ENCODE measurements at places on chromosomes 13 and 19. TPM values are rescaled to one million over a fixed set of nuclear protein-coding genes. Genes with fewer than 3 reads are reported as not detected.

DNA sequence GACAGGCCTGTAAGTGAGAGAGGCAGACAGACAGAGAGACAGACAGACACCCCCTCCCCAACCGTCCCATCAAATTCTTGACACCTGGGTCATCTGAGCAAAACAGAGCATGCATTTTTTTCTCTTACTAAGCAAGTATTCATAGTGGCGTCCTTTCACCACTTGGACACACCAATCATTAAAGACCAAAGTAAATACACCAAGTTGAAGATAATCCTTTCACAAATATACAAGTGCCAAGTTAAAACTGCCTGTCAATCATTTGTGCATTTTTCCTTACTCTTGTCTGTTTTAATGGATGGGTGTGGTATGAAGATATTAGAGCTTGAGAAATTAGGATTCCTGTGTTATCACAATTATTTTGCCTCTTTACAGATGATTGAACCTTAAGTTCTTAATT, 337.3 kb downstream of the ATP8A2 start:
- H3K27ac ChIP-seq = no peak overlapping the region
- H3K27me3 ChIP-seq = no peaks in the 10 kb centered on the region
- no peak overlapping the region for H3K4me3 ChIP-seq
- no peaks in the 10 kb centered on the region for H3K4me1 ChIP-seq

DNA sequence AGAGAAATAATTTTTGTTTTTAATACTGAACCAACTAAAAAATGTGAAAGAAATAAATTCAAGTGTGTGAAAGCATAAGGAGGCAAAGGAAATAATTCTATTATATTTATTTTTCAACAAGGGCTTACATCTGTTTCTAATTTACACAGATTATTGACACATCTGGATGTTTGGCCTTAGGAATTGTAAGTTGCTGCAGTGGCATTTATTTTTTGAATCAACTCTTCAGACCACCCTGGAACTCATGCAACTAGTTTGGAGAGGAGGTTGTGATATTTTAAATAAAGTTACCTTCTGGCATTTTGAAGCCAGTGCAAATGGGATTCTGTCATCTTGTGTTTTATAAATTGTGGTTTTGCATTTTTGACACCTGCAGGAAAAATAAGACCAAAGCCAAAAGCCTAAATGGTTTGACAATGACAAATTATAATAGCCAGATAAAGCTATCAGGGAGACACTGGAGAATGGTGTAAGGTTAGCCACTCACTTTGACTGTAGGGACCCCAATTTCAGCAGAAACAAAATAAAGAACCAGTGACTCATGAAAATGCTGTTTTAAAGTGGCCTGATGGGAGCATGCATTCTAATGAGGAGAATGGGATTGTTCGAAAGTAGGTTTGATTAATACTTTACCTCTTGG, 192.9 kb downstream of the KLF5 start:
- H3K36me3 ChIP-seq = no peaks in the 10 kb centered on the region
- no peaks in the 10 kb centered on the region for H3K27me3 ChIP-seq
- no peak overlapping the region for H3K4me3 ChIP-seq
- H3K27ac ChIP-seq = no peak overlapping the region
- no peak for DNase-seq
- peaks cover 13% of the 10 kb centered on the region for H3K4me1 ChIP-seq

The KRTDAP gene
- 1.1 TPM for total RNA-seq

DNA sequence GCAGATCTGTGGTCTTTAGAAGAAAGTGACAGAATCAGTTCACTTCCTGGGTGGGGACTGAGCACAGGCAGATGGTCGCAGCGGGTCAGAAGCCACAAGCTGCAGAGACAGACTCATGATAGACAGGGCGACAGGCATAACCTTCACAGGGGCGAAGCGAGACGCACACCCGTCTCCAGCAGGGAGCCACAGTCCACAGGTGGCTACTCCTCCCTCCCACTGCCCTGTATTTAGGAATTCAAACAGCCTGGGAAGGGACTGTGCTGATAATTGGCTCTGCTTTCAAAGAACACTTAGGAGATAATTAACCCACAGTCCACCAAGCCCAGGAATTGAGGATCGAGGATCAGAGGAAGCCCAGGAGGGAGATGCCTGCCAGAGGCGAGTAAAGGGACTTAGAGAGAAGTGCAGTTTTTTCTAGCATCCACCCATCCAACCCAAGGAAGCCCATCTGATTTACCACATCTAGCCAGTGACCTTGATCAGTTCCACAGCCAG, 23.2 kb downstream of the RFX2 start:
- no peaks in the 10 kb centered on the region for H3K36me3 ChIP-seq
- no peak overlapping the region for H3K4me3 ChIP-seq
- H3K27ac ChIP-seq = peak overlapping the region; percentile 77
- H3K4me1 ChIP-seq = no peaks in the 10 kb centered on the region

DNA sequence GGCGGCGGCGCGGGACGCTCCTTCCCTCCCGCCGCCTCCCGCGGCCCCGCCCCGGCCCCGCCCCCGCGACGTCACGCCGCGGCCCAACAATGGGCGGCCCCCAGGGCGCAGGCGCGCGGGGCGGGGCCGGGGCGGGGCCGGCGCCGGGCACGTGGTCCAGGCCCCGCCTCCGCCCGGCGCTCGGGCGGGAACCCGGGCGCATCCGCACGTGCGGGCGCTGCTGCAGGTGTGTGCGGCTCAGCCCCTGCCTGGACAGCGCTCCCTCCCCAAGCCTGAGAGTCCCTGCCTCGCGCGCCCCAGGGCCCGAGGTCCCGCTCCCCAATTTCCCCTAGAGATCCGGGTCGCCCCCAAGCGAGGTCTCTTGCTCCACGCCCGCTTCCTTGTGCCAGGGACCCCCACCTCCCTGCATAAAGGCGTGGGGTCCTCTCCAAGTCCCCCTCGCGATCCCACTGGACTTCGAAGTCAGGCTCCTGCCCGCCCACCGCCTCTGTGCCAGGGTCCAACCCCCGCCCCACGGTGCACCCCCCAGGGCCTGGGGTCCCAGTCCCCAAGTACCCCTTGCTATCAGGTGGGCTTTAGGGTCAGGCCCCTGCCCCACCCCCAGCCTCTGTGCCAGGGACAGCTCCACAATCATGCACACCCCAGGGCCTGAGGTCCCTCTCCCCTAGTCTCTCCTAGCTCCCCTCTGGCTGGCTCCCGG, at the start of gene MEX3D:
TSS of gene MEX3D (minus strand) at position 6 of the 700 bp plus-strand sequence. CDS start 267 bp downstream, outside the sequence.
- H3K27ac ChIP-seq = peak within 1 kb of the TSS; percentile 43
- peaks cover 4% of the 10 kb centered on the region for H3K4me1 ChIP-seq
- H3K27me3 ChIP-seq = no peaks in the 10 kb centered on the region
- peak; percentile 57 for DNase-seq
- peak within 1 kb of the TSS; percentile 67 for H3K4me3 ChIP-seq

The ENOX1 gene
- 0.61 TPM for total RNA-seq

GRCh38 chr13:100658363-100658762, 16.2 kb downstream of the TMTC4 start:
- no peak overlapping the region for H3K4me3 ChIP-seq
- no peaks in the 10 kb centered on the region for H3K27me3 ChIP-seq
- H3K27ac ChIP-seq = no peak overlapping the region
- H3K4me1 ChIP-seq = no peaks in the 10 kb centered on the region
- peaks cover 9% of the 10 kb centered on the region for H3K36me3 ChIP-seq

DNA sequence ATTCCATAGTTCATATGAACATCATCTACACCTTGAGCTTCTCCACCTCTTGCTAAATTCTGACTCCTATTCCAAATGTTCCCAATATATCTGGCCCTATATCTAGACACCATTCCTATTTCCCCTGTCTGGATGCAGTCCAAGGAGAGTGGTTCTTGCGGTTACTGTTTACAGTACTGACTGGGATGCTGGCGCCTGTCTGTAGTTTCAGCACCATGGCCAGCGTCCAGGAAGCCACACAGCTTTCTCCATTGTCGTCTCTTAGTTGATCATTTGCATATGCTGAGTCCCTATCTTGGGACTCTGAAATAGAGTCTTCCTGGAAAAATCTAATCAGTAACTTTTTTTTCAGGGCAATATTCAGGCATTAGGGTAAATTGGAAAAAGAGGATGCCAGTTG, 14.9 kb downstream of the LAIR2 start:
- no peaks in the 10 kb centered on the region for H3K4me1 ChIP-seq
- H3K4me3 ChIP-seq = no peak overlapping the region
- no peak overlapping the region for H3K27ac ChIP-seq
- H3K36me3 ChIP-seq = no peaks in the 10 kb centered on the region
- DNase-seq = peak; percentile 48
